ENCODE measurements at places on chromosomes 13 and 19.

DNA sequence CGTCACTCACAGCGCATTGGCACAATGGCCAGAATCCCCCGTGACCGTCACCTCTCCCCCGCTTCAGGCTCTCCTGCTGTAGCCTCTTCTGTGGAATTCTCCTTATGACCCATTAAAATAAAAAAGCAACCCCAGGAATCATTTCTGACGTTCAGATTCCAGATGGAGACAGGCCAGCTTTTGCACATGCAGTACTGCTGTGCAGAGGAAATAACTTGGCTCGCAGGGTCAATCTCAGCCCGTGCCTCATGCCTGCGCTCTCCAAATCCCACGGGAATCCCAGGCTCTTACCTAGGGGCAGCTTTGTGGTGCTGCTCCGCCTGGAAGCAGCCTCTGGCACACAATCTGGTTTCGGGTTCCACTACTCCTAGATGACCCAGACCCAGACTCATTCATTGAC lies 32.7 kb upstream of the SOX1 start:
- DNase-seq = no peak

GRCh38 chr19:45141203-45141900 lies 19.4 kb downstream of the NKPD1 start:
- no peak for DNase-seq

DNA sequence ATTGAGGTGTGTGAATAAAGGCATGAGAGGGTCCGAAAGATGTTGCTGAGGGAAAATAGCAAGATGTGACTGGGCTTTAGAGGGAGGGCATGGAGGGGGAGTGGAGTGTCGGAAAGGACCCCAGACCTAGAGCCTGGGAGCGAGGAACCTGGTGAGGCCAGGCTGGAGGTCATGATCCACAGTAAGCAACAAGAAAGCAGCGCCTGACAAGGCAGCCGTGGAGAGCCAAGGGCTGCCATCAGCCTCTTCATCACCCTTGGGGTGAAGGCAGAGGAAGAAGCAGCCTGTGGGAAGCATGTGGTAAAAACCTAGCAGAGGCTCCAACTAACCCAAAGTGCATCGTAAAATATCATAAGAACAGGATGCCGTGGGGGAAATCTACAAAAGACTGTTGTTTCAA lies 162.8 kb upstream of the SOX1 start:
- no peak for DNase-seq

GRCh38 chr13:40148742-40149141 lies 493.3 kb downstream of the COG6 start:
- no peak for DNase-seq

GRCh38 chr19:1262623-1263123 lies 6.5 kb upstream of the CIRBP start:
- no peak for DNase-seq

GRCh38 chr13:45367358-45367757 lies 26.4 kb upstream of the TPT1 start:
- DNase-seq = no peak

DNA sequence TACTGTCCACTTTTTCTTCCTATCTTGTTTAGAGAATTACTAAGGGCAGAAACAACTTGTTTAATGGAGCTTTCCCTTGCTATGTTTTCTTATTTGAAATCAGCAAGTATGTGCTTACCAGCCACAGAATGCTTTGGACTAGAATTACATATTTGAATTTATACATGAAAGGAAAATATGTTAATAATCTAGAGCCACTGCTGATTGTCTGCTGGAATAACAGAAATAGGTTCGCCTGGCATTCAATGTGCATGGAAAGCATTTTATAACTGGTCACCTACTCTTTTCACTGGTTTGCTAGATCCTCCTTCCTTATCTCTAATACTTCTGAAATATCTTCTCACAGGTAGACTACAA lies 8.0 kb downstream of the EFNB2 start:
- no peak for DNase-seq

DNA sequence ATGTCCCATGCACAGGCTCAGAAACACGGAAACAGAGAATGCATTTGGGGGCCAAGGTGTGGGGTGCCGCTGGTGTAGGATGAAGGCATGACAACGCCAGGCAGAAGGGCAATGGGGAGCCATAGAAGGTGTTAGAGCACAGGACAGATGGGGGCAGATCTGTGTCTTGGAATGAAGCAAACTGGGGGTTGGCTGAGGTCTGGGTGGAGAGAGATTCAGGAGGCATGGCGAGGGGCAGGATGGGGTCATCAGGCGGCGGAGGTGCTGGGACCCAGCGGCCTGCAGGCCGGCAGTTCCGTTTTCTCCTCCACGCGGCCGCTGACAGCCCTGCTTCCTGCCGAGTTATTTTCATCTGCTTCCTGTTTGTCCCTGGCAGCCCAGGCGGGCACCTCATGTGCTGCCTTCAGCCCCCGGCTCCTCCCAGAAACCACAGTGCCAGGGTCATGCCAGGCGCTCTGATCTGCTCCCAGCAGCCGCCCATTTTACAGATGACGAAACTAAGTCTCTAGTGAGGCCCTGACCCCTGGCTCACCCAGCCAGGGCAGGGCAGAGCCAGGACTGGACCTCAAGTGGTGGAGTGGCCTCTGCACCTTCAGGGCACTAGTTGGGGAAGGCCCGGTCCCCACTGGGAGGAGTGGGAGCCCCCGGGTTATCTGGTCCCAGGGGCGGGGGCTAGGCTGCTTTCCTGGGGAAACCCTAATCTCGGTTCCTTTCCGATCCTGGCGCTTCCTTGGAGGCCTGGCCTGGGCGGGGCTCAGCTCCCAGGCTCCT lies 2.2 kb downstream of the ARHGAP45 start:
- no peak for DNase-seq
